ENCODE measurements at places on chromosomes 1 and 21. TPM values are rescaled to one million over a fixed set of nuclear protein-coding genes. Genes with fewer than 3 reads are reported as not detected.

Gene CYP4B1
- total RNA-seq: not detected

Gene TMPRSS3
- total RNA-seq: not detected

Gene PTBP2
- 4.0 TPM for total RNA-seq

Gene CYP4A22
- not detected for total RNA-seq

Gene CFHR1
- total RNA-seq: not detected

Gene GMEB1
- total RNA-seq: 12.0 TPM

Gene USH2A
- total RNA-seq: not detected

Gene AADACL3
- not detected for total RNA-seq

Gene C1orf35
- 21.3 TPM for total RNA-seq

Gene NBPF4
- not detected for total RNA-seq

Gene LCE2A
- total RNA-seq: not detected

Gene AGO4
- total RNA-seq: 11.7 TPM

Gene LGR6
- not detected for total RNA-seq

Gene ADPRS
- total RNA-seq: 50.9 TPM

Gene HES4
- 219 TPM for total RNA-seq

Gene PBX1
- 8.7 TPM for total RNA-seq

Gene ERG
- 118 TPM for total RNA-seq

Gene MYOM3
- total RNA-seq: 0.23 TPM

Gene ACTA1
- total RNA-seq: not detected

Gene SPATA45
- total RNA-seq: not detected

Gene ERICH3
- total RNA-seq: not detected

Gene PGLYRP3
- not detected for total RNA-seq

Gene PTAFR
- not detected for total RNA-seq

Gene HTR1D
- total RNA-seq: 3.4 TPM

Gene TAS1R1
- total RNA-seq: not detected

Gene AMY2A
- not detected for total RNA-seq

Gene LCE1B
- total RNA-seq: not detected

Gene CRABP2
- 0.63 TPM for total RNA-seq

Gene NUP210L
- total RNA-seq: not detected

Gene RGL1
- 25.4 TPM for total RNA-seq

Gene SPRR4
- total RNA-seq: not detected

Gene ZSWIM5
- total RNA-seq: 0.29 TPM

Gene B3GALT2
- 0.78 TPM for total RNA-seq

Gene PPP1R8
- total RNA-seq: 40.7 TPM

Gene C4BPB
- total RNA-seq: not detected

Gene TEX38
- not detected for total RNA-seq

Gene VASH2
- 0.53 TPM for total RNA-seq

Gene CFAP141
- total RNA-seq: not detected

Gene LPAR3
- total RNA-seq: not detected
